ENCODE measurements at places on chromosomes 4 and X.

- DNase-seq: no peak
Observed at GRCh38 chr4:76277667-76278066, 26.1 kb downstream of the FAM47E start.

DNA sequence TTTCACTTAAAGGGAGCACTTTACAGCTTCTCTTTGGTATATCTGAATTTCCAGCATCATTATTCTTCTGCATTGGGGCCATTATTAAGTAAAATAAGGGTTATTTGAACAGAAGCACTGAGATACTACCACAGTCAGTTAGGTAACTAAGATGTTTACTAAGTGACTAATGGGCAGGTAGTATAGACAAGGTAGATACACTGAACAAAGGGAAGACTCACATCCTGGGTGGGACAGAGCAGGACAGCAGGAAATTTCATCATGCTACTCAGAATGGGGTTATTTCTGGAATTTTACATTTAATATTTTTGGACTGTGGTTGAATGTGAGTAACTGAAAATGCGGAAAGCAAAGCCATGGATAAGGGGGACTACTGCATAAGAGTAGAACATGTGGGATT lies 316.0 kb downstream of the CCSER1 start:
- no peak for DNase-seq

- DNase-seq: no peak
Observed at GRCh38 chr4:36343501-36344175, 62.2 kb downstream of the DTHD1 start.

DNA sequence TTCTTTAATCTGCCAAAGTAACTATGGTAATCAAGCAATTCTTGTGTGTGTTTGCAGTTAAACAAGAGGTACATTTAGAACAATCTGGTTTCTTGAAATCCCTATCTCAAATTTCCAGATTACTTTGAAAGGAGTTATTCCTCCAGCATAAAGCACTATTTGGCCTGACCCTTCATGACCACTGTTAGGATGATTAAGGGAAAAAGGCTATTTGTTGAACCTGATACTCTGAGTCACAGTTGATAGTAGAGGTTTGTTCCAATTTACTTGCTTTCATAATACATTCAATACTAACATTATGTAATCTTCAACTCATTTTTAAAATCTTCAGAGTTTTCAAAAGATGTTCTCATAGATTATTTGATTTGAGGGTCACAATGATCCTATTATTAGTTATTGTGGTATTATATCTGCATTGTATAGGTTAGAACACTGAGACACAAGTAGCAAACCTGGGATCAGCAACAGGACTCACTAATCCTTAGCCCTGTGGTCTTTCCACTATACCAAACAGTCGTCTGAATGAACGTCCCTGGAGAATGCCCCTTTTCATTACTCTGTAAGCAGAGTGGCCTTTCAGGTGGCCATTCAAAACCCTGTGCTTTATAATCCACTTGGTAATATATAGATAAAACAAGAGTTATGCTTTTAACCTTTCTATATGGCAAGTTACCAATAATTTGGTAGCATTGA lies 8.1 kb upstream of the NDST4 start:
- DNase-seq: peak; percentile 5

GRCh38 chr4:168220893-168221292 lies 97.7 kb downstream of the DDX60 start:
- no peak for DNase-seq

DNA sequence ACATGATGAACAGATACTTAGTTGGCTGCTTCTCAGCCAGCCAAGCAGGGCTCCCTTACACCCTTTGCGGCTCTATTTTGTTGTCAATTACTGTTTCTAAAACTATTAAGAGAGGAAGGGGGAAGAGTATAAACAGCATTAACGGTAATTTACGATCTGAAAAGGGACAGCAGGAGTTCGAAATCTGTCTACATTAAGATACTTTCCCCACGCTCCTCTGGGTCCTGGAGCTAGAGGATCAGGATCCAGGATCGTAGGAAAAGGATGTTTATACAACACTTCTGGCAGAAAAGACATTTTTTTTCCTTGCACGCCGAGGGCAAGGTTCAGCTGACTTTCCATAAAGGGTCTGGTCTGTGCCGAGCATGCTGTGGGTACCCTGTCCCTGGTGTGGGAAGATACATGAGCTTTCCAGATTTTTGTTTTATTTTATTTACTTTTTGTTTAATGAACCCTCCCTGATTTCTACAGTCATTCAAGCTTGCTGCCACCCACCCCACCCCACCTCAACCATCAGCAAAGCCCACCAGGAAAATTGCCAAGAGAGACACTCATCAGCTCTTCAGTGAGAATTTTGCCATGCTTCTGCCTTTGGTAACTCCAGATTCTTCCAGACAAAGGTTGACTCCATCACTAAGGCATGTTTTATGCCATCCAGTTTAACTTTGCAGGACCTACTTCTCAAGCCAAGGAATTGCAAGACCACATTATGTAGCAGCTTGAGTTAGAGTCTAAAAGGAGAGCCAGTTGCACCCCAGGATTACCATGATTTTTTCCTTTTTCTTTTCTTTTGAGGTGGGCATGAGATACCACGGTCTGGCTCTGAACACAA lies 188.1 kb downstream of the QDPR start:
- no peak for DNase-seq

All from NCI-H146 (cell line).